ENCODE measurements at places on chromosomes 16 and 17. TPM values are rescaled to one million over a fixed set of nuclear protein-coding genes. Genes with fewer than 3 reads are reported as not detected.
A peak's percentile ranks its signal among the peaks of the same experiment; 100 is the strongest.

DNA sequence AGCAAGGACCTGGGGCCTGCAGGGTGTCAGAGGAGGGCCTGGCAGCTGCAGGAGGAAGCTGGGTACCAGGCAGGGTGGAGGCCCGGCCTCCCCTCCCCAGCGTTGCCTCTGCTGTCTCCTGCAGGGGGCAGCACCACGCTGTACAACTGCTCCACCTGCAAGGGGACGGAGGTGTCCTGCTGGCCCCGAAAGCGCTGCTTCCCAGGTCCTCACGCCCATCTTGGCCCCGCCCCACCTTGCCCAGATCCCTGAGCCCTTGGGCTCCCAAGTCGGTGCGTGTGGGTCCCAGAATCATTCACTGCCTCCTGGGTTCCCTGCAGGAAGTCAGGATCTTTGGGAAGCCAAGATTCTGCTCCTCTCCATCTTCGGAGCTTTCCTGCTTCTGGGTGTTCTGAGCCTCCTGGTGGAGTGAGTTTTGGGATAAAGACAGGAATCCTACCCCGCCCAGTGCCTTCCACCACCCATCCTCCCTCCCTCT is 1.2 kb downstream of the TMEM95 start:
- DNase-seq, result peak; percentile 92

- DNase-seq, result peak; percentile 65
These were observed 34.0 kb downstream of the PGS1 start for GRCh38 chr17:78412403-78412802.

Gene SECTM1
- 0.68 TPM for total RNA-seq

DNA sequence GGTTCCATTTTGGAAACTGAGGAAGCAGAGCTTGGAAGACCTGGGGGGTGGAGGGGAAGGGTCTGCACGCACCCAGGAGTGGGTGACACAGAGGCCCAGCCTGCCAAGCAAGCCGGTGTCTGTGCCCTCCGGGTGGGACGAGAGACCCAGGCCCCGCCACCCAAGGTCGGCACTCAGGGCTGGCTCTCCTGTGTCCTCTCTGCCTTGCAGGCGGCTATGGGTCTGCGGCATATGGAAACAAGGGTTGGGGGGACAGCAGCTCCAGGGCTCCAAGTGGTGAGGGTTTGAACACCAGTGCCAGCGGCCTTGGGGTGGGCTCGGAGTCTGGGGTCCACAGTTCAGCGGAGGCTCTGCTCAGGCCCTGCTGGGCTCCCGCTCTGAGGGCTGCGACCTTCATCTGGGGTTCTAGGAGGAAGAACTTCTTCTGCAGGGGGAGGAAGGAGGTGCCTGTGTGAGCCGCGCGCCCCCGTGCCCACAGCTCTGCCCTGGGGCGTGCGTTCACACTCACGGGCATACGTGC is 4.6 kb upstream of the CD7 start:
- no peak for DNase-seq

DNA sequence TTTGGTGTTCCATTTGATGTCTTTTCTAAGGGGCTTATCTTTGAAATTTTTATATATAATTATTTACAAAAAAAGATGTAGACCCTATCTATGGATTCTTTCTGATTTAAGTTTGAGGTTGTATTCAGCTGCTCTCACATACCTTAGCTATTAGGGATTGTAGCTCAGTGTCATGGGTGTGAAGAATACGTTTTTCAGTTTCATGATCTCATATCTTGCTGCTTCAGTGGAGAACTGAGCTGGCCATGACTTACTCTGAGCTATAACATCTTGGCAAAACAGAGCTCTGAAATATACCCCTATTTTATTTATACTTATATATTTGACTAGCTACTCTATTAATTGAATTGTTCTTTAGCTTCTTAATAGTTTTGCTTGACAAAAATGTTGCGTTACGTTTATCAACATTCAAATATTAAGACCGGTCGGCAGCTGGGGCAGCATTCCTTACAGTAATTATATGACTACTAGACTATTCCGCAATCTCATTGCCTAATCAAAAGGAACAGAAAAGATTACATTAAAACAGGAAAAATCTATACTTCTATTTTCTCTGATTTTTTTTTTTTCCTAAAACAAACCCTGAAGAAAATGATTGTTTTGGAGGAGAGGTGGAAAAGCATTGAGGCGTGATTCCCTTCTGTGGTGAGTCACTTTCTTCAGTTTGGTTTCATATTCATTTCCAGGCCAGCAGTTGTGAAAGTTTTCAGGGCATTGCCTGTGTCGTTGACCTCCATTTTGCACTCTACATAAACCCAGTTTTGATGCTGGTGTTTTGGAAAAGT is 24.1 kb upstream of the KRT24 start:
- DNase-seq, result no peak

- DNase-seq, result no peak
These were observed 31.4 kb upstream of the CDC42EP4 start for GRCh38 chr17:73343168-73343634.

- no peak for DNase-seq
These were observed 2.9 kb downstream of the GUCY2D start for GRCh38 chr17:8005357-8005756.

- DNase-seq, result no peak
These were observed 13.0 kb downstream of the ALOX15B start for GRCh38 chr17:8051831-8052230.

GRCh38 chr17:1553354-1554266 is 9.0 kb downstream of the PITPNA start:
- no peak for DNase-seq

- no peak for DNase-seq
These were observed at the start of gene MT3 for GRCh38 chr16:56589141-56590039. Gene MT3 (plus strand): TSS chr16:56589528. CDS start chr16:56589591, 63 bp downstream.

DNA sequence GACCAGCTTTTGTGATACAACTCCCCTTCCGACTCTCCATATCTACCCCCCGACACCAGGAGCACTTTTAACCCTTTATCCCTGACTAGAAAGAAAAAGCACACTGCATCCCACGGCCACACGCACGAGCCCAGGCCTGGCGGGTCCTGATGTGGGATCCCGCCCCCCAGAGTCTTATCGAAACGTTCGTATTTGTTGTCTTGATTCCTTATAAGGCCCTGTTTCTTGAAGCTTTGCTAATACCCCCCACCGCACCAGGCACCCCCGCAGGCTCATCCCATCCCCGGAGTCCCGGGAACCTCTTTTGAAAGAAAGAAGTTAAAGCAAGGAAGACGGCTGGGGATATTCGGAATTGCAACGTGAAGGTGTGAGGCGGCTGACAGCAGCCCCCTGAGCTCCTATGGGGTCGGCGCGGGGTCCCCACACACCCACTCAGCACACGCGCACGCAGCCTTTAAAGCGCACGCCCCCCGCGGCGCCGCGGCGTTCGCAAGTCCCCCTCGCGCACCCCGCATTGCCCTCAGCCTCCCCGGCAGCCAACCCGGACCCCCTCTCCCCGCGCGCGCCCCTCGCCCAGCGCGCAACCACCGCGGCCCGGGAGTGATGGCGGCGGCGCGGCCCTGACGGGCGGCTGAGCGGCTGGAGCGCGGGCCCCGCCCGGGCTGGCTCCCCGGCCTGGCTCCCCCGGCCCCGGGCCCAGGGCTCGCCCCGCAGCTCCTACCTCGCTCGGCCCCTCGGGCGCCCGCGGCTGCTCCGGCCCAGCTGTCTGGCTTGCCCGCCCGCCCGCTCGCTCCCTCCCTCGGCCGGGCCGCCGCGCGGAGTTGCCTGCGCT is 448 bp downstream of the STAT5B start:
- DNase-seq, result peak; percentile 60
